ENCODE measurements at places on chromosomes 4 and X.

DNA sequence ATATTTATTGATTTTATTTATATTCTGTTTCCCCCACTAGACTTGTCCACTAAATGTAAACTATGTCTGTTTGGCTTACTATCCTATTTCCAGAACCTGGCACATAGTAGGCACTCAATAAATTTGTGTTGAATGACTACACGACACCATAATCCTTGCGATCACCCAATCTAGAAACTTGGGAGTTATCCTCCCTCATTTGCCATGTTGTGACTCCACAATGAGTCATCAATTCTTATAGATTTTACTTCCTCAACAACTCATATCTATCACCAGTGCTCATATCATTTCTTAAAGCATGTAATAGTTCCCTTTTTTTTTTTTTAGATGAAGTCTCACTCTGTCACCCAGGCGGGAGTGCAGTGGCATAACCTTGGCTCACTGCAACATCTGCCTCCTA is 39.9 kb upstream of the VAMP7 start:
- DNase-seq = no peak

DNA sequence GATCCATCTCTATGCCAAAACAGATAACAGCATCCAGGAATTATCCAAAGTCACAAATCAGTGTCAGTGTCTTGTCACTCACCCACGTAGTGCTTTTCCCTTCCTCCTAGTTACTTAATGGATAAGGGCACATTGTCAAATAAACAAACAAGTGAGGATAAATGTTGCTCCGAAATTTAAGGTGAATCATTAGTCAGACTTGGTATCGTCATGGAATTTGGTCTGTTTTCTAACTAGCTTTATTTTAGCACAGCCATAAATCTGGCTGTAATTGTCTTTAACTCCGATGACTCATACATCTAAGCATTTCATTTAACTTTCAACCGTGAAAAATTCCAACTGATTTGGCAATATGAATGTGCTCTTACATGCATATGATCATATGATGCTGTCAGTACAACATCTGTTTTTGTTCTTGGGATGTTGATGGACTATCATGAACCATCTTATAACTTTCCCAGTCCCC is 83.3 kb downstream of the SNCA start:
- no peak for DNase-seq

DNA sequence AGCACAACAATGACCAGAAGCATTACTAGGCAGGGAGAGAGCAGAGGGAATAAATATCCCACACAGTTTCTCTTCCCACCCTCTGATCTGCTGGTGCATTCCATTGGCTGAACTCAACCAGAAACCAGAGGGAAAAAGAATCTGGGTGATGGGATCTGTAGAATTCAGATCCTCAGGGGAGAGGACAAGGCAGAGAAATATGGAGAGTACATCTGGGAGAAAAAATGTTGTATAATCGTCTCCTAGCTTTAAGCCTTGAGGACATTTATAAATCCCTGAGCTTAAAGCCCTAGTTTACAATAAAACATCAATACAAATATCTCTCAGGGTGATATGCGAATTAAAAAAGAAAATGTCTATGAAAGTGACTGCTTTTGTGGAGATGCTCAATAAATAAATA is 368.1 kb upstream of the MAD2L1 start:
- DNase-seq = no peak

DNA sequence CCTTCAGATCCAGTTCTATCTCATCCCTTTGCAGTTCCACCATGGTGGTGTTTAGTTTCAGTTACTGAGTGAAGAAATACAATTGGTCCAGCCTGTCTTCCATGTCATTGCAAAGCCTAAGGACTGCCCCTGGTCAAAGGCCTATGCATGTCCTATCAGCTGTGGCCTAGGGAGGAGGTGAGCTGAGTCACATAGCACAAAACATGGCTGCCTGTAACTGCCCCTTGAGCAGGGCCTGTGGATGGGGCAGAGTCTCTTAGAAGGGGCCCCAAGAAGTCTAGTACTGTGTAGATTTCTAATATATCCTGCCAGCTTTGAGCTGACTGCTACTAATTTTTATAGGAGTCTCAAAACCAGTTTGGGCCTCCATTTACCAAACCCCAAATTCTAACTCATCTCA is 296.7 kb downstream of the FBXW7 start:
- no peak for DNase-seq

DNA sequence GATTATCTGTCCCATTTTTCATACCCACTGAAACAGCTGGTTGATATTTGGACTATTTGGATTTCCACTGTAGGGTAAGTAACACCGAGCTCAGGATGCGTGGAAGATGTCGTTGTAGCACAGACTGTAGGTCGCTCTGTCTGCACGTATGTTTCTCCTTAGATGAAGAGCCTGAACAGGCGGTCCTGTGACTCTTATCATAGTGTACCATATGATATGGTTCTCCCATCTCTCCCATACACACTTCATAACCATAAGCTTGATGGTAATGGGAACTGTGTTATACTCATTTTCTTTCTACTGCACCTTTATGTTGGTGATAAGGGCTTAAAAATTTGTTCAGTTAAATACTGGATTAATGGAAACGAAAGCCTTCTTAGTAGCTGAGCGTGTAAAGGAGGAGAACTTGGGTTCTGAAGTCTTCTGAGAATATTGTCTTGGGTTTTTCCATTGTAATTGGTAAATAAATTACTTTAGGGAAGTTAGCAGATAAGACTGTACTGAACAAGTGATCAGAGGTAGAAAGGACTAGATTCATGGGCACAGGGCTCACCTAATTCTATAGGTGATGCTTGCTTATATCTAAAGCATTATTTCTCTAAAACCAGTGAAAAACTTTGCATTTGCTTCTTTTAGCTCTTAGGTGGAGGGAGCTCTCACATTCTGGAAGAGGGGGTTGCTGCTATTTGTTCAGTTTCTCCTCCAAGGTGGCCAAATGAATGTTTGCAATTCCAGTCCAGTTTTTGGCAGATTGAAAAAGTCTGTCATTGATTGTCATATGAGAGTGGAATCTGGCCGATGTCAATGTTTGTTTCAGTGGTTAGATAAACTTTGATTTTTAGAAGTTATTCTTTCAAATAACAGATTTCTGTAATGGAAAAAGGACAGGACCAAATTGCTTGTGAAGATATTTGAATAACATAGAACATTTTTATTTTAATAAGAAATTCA is 15.8 kb downstream of the SMAD1 start:
- no peak for DNase-seq

DNA sequence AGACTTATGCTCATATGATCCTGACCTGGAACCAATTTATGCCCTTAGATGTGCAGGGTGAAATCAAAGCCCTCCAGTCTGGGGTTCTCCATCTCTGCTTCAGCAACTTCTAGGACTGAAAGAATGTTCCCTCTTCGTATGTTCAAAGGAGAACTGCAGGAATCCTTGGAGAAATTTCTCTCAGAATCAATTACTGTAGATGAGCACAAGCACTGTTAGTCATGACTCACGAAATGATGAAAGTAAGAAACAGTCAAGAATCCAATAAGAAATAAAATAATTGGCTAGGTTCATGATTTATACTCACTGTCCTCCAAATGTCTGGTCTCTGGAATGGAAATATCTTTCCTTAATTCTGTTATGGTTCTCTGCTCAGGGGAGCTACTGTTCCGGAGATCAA is 348.2 kb downstream of the PDGFC start:
- DNase-seq = no peak

- no peak for DNase-seq
Observed at GRCh38 chr4:149264093-149264733, 551.4 kb downstream of the IQCM start.

DNA sequence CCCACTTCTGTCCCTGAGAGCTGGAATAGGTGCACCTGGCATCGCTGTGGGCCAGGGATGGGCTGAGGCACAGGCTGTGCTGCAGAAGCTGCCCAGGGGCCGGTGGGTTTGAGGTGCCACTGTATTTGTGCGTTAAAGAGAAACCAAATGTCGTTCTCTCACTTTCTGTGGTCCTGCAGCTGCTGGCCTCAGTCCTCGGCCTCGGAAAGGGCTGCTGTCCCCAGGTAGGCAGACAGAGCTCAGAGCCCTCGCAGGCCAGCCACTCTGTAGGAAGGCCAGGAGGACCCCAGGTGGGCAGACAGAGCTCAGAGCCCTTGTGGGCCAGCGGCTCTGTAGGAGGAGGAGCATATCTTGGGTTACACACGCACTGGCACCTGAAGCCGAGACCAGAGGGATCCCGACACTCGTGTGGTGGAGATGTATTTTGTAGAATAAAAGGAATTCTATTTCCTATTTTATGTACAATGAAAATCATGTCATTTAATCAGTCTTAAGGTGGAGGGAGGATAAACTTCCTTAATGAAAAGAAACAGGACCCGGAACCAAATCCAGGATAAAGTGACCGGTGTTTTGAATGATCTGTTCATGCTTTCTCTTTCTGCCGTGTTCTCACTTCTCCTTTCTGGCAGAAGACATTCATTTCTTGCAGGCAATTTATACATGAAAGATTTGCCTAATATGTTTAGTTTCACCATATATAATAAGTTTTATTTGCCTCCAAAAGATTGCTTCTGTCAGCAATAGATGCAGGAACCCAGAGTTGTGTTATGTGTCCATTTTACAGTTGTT is 54.4 kb upstream of the HGFAC start:
- DNase-seq = no peak

- no peak for DNase-seq
Observed at GRCh38 chr4:24778464-24779225, 16.7 kb upstream of the SOD3 start.

- no peak for DNase-seq
Observed at GRCh38 chr4:2290488-2290887, 28.6 kb upstream of the MXD4 start.

- DNase-seq = no peak
Observed at GRCh38 chr4:121448231-121448630, 67.4 kb upstream of the QRFPR start.

DNA sequence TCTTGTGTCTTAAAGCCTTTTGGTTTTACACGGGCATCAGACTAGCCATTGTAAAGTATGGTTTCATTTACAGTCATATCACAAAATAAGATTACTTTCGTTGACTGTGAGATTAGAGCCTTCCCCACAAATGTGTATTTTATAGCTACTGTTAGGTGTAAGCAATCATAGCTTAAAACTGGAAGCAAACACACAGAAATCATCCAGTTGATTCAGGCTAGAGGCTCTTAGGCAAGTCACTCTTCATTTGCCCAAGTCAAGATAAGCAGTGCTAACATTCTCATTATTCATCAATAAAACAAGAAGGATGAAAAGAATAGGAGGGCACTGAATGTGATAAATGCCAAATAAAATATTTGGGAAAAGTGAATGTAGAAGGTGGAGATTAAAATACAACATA is 448.7 kb upstream of the FAM241A start:
- DNase-seq = no peak

GRCh38 chrX:112687189-112687691 is 7.5 kb upstream of the LHFPL1 start:
- DNase-seq = no peak

DNA sequence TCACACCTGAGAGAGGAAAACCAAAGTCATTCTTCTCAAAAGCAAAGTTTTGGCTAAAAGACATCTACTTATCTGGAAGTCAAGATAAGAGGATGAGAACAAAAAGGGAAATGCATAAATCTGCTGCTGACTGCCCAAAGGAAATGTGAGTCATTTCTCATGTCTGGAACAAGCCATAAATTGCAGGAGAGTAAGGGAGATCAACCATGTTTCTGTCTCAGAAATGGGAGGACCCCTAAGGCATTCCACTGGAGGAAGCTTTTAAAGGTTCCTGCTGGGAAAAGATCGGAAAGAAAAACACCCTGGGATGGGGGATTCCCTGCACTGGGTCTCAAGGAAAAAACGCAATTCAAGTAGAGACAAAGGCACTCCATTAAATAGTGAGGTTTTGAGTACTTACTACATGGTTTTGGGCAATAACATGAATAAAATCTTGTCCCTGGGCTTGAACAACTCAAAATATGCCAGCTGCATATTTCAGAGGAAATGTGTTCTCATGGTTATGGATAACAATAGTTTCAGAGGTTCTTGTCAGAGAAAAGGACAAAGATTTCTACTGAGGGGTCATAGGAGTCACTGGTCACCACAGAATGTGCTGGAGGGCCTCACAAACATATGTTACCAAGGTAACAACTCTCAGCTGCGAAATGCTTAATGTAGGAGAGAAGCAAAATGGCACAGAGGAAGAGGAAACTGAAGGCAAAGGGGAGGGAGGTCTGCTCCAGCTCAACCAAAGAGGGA is 19.3 kb downstream of the GPR143 start:
- no peak for DNase-seq

- no peak for DNase-seq
Observed at GRCh38 chr4:129335276-129335675, 239.3 kb downstream of the C4orf33 start.

GRCh38 chrX:148917441-148917840 is 417.0 kb downstream of the AFF2 start:
- DNase-seq = no peak

DNA sequence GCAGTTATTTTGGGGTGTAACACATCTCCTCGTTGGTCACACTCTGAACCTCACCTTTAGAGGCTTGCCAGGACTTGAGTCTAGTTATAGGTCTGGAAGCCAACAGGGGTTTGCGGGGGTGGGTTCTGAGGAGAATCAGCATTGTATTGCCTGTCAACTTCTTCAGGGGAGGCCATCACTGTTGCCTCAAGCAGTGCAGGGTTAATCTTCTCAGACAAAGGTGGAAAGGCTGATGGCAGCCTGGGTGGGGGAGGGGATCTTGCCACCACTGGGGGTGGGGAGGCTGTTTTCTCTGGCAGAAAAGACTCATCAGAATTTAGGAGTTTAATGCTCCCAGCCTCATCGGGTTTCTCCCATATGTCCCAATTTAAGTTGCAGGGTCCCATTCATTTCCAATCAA is 387.8 kb downstream of the PRR32 start:
- DNase-seq = no peak

DNA sequence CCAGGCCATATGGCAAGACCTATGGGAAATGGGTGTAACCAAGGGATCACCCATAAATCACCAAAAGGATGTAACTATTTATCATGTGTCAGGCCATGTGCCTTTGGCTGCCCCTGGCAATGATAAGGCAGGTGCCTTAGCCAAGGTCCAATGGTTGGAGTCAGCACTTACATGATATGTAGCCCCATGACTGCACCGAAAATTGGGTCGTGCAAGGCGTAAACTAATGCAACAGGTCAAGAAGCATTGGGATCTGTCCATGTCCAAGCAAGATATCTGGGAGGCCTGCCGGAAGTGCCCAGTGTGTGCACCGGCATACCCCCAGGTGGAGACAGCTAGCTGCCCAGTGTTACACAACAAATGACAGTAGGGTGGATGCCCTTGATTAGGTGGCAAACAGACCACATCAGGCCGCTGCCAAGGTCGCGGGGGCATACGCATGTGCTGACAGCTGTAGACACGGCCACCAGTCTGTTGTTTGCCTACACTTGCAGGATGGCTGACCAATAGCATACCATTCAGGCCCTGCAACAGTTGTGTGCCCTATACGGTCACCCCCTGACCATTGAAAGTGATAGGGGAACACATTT is 698.2 kb upstream of the AGA start:
- DNase-seq = no peak

Data from nucleus accumbens (tissue), 56 donors.